ENCODE measurements at places on chromosomes 13 and 19.

GRCh38 chr13:67515895-67516294 is 285.8 kb upstream of the PCDH9 start:
- no peak for DNase-seq

GRCh38 chr13:71255633-71256032 is 611.4 kb downstream of the DACH1 start:
- DNase-seq, result no peak

DNA sequence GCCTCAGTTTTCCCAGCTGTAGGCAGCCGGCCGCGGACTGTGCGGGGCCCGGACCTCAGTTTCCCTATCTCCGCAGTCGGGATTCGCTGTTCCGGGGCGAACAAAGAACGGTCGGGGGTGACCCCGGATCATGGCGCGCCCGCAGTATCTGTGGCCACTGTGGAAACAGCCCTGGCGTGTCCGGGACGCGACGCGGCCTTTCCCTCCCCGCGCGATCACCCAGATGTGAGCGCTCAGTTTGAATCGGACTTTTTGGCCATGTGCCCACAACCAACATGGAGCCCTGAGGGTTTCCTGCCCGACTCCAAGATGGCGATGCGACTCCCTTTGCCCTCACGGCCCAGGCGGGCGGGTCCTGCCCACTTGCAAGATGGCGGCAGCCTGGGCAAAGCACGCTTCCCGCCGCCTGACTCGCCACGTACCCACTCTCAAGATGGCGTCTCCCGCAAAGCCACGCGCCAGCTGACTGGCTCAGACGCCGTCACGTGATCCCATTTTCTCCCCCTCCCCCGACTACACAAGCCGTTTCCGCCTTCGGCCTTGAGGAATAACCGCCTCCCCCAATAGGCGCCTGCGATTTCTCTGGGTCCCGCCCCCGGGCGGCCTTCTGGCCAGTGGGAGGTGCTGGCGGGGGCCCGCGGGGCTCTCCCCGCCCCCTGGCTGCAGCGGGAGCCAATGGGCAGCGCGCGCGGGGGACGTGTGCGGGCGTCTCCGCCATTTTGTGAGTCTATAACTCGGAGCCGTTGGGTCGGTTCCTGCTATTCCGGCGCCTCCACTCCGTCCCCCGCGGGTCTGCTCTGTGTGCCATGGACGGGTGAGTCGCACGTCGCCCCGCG is at the start of gene PTBP1:
TSS of gene PTBP1 (plus strand) at position 761 of the 836 bp plus-strand sequence. CDS start at position 807, 46 bp downstream.
- DNase-seq, result peak; percentile 99

GRCh38 chr19:2462635-2463421 is 6.1 kb upstream of the LMNB2 start:
- DNase-seq, result no peak

GRCh38 chr19:48325265-48325910 is at the start of gene EMP3:
Gene EMP3 (plus strand): TSS chr19:48325552. CDS start chr19:48326845, 1,293 bp downstream.
- peak; percentile 59 for DNase-seq

GRCh38 chr13:29901710-29902631 is 51.6 kb upstream of the UBL3 start:
- no peak for DNase-seq

DNA sequence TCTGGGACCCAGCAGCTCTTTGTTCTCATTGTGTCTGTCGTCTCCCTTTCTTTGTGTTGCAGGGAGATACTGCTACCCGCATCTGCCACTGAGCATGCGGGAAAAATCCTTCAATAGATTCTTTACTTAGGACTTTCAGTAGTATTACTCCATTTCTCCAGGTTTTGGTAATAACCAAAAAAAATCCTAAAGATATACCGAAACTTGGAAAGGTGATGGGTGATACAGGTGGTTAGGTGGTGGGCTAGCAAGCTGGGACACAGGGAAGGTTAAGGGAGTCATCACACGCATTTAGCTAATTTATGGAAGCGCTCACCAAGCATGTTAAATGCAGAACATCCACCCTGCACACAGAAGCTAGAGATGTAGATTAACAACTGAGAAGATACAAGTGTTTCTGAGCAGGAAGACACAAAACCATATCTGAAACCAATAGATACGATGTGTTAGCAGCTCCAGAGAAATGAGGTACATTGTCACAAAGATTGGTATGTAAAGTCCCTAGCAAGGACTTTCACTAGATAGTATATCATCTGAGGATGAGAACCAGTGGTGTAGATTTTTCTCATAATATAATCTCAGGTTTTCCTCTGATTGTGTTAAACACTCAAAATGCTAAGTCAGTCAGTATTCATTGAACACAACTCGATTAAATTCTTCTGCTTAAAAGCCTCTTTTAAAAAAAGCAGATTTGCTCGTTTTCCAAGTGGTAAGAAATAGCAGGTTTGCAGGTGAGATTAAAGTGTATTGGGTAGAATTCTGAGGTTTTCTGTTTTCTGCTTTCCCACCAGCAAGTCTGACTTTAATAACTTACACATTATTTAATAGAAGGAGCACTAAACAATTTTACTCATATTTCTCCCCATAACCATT is 1.2 kb upstream of the SLAIN1 start:
- DNase-seq, result no peak

All from germinal center (tissue), 1 donor.